ENCODE measurements at places on chromosomes 11 and 22.

GRCh38 chr11:31636983-31637382 lies 127.4 kb downstream of the ELP4 start:
- no peaks in the 10 kb centered on the region for H3K4me1 ChIP-seq
- no peak overlapping the region for H3K27ac ChIP-seq
- no peak overlapping the region for H3K4me3 ChIP-seq

GRCh38 chr11:126332221-126332711 lies 23.2 kb upstream of the ST3GAL4 start:
- H3K4me3 ChIP-seq: no peak overlapping the region
- H3K4me1 ChIP-seq: peaks cover 16% of the 10 kb centered on the region
- no peak for DNase-seq
- H3K27me3 ChIP-seq: no peaks in the 10 kb centered on the region

DNA sequence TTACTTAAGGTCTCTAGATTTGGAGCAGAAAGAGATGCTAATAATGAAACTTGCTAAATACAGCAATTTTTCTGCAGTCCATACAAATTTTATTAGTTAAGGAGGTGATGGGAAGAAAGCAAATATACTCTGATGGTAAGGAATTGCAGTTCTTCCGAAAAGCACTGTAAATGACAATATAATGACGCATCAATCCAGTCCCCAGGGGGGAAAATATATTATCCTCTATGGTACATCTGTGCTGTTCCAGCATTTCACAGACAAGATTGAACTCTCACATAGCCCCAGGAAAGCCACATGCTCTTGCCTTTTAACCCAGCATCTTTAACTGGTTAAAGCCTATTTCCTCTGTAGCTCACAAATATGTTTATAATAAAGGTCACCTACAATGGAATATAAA lies 416.6 kb upstream of the CCDC90B start:
- DNase-seq: no peak
- H3K36me3 ChIP-seq: no peaks in the 10 kb centered on the region
- no peak overlapping the region for H3K4me3 ChIP-seq

GRCh38 chr11:22169833-22170232 lies 23.1 kb upstream of the ANO5 start:
- no peak overlapping the region for H3K27ac ChIP-seq
- H3K36me3 ChIP-seq: no peaks in the 10 kb centered on the region
- H3K4me3 ChIP-seq: no peak overlapping the region

DNA sequence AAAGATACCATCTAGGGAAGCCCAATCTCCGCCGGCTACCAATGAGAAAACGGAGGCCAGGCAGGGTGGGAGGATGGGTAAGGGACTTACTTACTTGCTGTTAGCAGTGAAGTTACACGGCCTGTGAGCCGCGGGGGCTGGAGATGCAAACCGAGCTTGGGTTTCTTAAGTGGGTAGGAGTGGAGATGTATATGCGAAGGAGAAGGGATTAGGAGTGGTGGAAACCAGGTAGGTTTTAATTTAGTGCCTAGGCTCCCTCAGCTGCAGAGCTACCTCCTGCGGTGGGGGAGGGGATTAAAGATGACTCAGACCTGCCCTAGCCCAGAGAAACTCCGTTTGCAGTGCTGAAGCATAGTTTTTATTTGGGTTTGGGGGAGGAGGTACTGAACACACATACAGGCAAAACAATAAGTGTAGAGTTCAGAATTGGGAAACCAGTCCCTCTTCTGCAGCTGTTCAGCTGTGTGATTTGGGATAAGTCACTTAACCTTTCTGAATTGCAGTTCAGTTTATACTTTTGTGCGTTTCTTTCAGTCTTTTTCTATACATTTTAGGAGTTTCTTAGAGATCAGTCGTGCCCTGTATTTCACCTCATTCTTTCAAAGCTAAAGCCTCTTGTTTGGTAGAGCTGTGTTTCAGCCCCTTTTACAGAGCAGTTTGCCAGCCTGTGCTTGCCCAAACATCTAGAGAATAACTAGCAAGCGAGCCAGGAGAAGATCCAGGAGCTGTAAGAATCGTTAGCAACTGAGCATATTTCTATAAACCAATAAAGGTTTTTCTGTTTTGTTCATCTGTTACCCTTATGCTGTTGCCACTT lies 596 bp upstream of the TNRC6B start:
- no peaks in the 10 kb centered on the region for H3K27me3 ChIP-seq
- H3K4me1 ChIP-seq: peaks cover 19% of the 10 kb centered on the region
- peak; percentile 47 for DNase-seq
- H3K4me3 ChIP-seq: peak overlapping the region; percentile 54
- H3K27ac ChIP-seq: peak overlapping the region; percentile 81

- H3K27me3 ChIP-seq: no peaks in the 10 kb centered on the region
- no peaks in the 10 kb centered on the region for H3K36me3 ChIP-seq
- peak overlapping the region; percentile 57 for H3K4me3 ChIP-seq
- peak overlapping the region; percentile 85 for H3K27ac ChIP-seq
Observed at GRCh38 chr11:6233984-6234386, 451 bp downstream of the FHIP1B start.

DNA sequence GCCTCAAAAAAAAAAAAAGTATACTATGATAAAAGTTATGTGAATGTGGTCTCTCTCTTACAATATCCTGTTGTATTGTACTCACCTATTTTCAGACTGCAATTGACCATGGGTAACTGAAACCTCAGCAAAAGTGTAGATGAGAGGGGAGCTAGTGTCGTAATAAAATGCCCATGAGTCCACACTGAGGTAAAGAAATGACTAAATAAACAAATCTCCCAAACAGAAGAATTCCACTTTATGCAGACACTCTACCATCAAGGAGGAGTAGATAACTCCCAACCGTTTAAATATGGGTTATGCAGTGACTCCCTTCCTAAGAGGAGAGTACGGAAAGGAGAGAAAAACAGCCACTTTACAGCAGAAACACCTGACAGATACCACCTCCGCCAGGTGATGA lies 14.6 kb downstream of the GNB1L start:
- no peak for DNase-seq
- H3K4me3 ChIP-seq: no peak overlapping the region
- peak overlapping the region; percentile 23 for H3K27ac ChIP-seq
- H3K36me3 ChIP-seq: no peaks in the 10 kb centered on the region
- H3K4me1 ChIP-seq: peaks cover 26% of the 10 kb centered on the region

DNA sequence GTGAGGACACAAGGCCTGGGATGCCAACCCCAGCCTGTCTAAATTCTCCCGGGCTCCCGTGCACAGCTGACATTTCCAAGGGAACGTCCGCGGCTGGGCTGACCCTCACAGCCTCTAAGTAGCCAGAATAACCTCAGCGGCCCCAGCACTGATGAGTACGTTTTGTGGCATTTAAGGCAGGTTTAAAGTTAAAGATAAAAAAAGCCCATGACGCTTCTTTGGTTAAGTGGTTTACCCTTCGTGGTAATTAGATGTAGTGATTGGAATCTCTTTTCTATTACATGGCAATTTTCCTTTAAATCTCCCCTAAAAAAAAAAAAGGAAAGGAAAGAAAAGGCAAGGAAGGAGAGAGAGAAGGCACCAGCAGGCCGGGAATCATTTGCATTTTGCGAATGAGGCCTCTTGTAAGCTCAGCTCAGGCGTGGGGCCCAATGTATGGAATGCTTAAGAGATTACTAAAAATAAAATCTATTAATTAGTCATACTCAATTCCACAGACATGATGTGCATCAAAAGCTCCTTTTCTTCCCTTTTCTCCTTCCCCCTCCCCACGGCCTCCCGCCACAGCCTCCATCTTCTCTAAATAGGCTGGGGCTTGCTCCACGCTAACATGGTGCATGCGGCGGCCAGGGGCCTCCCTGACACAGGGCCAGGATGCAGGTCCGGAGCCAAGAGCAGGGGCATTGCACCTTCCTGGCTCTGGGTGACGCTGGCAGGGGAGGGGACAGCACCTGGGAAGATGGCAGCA lies 44.1 kb downstream of the MACROD1 start:
- H3K36me3 ChIP-seq: no peaks in the 10 kb centered on the region
- no peak for DNase-seq

GRCh38 chr11:10878408-10879214 lies 20.8 kb upstream of the ZBED5 start:
- no peaks in the 10 kb centered on the region for H3K36me3 ChIP-seq
- H3K4me1 ChIP-seq: peaks cover 8% of the 10 kb centered on the region
- H3K4me3 ChIP-seq: no peak overlapping the region
- DNase-seq: peak; percentile 58
- no peaks in the 10 kb centered on the region for H3K27me3 ChIP-seq

- DNase-seq: no peak
- peak overlapping the region; percentile 20 for H3K27ac ChIP-seq
- H3K27me3 ChIP-seq: no peaks in the 10 kb centered on the region
- no peaks in the 10 kb centered on the region for H3K36me3 ChIP-seq
- H3K4me3 ChIP-seq: no peak overlapping the region
- peaks cover 19% of the 10 kb centered on the region for H3K4me1 ChIP-seq
Observed at GRCh38 chr11:17164361-17165246, 43.2 kb downstream of the PIK3C2A start.

DNA sequence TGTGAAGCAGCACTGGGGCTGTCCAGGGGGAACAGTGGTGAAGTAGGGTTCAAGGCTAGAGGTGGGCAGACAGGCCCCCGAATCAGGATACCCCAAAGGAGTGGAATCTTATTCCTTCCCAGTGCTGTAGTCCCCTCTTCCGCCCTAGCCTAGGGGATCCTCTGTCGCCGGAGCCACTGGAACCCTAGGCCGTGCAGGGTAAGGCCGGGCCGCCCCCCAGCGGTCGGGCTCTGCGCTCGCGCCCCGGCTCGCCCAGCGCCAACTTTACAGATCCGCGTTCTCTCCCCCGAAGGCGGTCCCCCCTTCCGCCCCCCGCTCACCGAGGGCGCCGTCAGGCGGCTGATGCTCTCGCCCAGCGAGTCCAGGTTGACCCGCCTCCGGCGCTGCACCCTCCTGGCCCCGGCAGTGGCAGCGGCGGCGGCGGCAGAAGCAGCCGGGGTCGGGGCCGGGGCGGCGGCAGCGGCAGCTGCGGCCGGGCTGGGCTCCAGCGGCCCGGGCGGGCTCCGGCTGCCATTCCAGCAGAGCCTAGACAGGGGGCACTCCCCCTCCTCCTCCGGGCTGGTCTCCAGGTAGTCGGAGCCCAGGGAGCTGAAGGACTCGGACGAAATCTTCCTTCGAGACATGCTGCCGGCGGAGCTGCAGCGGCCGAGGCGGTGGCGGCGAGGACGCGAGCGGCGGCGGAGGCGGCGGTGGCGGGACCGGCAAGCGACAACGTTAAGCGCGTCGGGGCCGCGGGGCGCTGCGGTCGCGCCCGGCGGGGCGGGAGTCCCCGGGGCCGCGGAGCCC lies 650 bp downstream of the GUCY1A2 start:
- peak overlapping the region; percentile 56 for H3K27ac ChIP-seq
- H3K4me3 ChIP-seq: peak overlapping the region; percentile 22
- no peaks in the 10 kb centered on the region for H3K4me1 ChIP-seq
- H3K36me3 ChIP-seq: no peaks in the 10 kb centered on the region
- DNase-seq: peak; percentile 80

DNA sequence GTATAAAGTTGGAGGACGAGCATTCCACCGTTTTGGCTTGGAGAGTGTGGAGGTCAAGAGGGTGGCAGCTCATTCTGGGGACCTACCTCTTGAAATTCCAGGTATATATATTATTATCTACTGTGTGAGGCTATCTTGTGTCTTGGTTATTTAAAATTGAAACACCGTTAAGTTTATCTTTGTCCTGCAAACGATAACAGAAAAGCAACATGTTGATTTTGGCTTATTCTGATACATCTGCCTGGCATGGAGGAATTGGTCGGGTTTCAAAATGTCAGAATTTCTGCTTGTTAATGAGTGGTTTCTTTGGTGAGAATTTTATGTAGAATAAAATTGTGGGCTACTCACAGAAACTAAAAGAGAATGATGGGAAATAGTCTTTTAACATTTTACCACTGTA lies 54.4 kb downstream of the SVIP start:
- H3K4me1 ChIP-seq: no peaks in the 10 kb centered on the region
- no peaks in the 10 kb centered on the region for H3K36me3 ChIP-seq
- no peaks in the 10 kb centered on the region for H3K27me3 ChIP-seq
- no peak overlapping the region for H3K4me3 ChIP-seq

All from left lung (tissue), 14 donors.